Stimulated activated CD4-positive, alpha-beta T cell treated with anti-CD3 and anti-CD28 coated beads, TNF-alpha, amount 100 ng/mL, for 4 hours (primary cell): ENCODE measurements at places on chromosomes 3 and 15.

GRCh38 chr3:130576375-130577266 lies 59.6 kb downstream of the COL6A6 start:
- no peak for DNase-seq

DNA sequence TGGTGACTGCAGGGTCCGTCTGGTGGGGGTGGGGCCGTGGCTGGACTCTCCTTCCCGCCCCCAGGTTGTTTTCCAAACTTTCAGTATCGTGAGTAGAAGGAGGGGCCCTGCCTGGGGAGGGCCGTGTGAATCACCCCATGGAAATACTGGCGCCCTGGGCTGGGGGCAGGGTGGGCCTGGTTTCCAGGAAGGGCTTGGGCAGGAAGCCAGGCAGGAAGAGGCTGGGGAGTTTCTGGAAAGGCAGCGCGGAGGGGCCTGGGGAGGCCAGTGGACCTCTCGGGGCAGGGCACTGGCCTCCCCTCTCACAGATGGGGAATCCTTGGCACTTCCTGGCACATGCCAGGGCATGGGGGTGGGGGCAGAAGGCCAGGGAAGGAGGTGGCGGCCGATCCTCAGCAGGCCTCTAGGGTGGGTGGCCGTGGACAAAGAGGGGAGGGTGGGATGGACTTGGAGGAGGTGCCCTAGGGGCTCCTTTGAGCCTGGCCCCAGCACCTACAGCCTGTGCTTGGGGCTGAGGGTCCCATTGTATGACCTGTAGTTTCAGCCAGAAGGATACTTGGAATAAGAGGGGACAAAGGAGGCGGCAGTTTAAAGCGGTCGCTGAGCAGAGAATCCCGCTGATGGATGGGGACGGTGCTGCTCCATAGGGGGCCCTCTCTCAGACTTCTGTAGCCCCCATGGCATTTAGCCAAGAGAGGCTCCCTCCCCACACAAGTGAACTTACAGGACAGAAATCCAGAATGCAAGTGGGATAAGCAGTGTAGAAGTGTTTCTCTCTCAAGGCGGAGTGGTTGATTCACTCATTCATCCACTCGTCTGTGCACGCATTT lies 56.5 kb upstream of the GATA2 start:
- no peak for DNase-seq

- no peak for DNase-seq
Measured at GRCh38 chr3:196707566-196707965, 4.5 kb downstream of the CEP19 start.

GRCh38 chr3:60023189-60023588 lies 973.4 kb upstream of the CFAP20DC start:
- DNase-seq: no peak

GRCh38 chr3:18098960-18099587 lies 326.1 kb downstream of the SATB1 start:
- DNase-seq: no peak

DNA sequence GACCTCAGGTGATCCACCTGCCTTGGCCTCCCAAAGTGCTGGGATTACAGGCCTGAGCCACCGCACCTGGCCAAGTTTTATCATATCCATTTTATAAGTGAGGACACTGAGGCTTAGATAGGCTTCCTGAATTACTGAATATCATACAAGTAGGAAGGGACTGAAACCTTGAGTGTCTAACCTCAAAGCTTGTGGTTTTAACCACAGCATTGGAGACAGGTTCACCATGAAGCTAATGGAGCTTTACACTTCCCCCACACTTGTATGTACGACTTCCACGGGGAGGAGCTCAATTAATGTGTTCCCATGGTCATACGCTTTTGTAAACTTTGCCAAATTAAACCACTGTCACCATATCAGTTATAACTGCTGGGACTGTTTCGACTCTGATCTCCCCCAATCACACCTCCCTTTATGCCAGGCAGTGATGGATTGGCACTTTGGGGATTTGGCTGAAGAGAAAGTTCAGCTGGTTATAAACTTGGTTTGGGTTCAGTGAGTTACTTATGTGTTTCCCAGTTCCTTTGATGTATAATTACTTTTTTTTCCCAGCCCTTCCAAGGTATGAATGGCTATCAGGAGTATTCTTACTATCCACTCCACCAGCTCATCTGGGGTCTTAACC lies 38.4 kb upstream of the MEIS2 start:
- no peak for DNase-seq

DNA sequence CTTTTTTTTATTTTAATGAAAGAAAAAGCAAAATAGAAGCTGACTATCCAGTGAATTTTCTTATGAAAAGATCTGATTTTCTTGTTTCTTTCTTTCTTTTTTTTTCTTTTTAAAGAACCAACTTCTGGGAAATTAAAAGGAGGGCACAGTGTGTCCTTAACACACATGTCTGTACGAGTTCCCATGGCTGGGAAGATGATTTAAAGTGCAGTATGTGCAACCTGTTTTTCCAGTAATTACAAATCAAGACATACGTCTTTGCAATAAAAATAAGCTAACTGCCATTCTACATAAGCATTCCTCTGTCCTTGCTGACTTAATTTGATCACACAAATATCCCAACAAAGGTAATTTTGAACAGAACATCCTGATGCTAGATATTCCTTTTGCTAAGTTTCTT lies 416.1 kb downstream of the ROBO1 start:
- no peak for DNase-seq

DNA sequence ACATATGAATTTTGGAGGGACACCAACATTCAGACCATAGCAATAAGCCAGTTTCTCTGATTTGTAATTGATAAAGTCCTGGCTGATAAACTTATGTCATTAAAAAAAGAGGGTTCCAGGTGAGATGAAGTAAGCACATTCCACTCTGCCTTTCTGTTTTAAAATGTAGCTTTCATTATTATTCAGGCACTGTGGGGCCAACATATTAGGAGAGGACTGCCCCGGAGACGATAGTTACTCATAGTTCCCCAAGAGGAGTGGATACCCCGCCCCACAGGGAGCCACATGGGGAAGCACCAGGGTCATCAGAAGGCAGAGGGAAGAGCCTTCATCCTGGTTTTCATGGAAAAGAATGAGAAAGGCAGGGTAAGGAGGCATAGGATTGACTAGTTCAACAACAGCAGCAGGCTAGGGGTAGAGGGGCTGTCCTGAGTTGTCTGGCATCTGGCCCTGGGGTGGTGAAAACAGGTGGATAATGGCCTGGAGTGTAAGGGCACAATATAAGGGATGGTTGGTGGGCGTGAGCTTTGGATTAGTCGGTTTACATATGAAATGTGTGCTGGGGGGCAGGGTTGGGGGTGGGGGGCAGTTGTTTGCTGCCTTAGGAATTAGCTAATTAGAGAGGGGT lies 78.7 kb upstream of the PROK2 start:
- DNase-seq: no peak
